A549 treated with Hydrocortisone at 1 μM for 4 hours (cell line): ENCODE measurements at places on chromosomes 3 and 15. TPM values are rescaled to one million over a fixed set of nuclear protein-coding genes. Genes with fewer than 3 reads are reported as not detected.

The ONECUT1 gene
- total RNA-seq: 0.11 to 0.36 TPM (median 0.26 TPM) in 5 replicates

The DPPA4 gene
- total RNA-seq: not detected in 5 replicates

The FBN1 gene
- total RNA-seq: 5.6 to 8.7 TPM (median 6.7 TPM) in 5 replicates

The SKOR1 gene
- total RNA-seq: 0.02 to 0.07 TPM (median 0.05 TPM) in 5 replicates

The NR1I2 gene
- total RNA-seq: not detected in 5 replicates

The STRIT1 gene
- total RNA-seq: not detected in 5 replicates

The CCDC13 gene
- total RNA-seq: 0.30 to 0.54 TPM (median 0.35 TPM) in 5 replicates

The CSPG5 gene
- total RNA-seq: 0.84 to 1.1 TPM (median 1.1 TPM) in 5 replicates

The WDR5B gene
- total RNA-seq: 2.8 to 3.8 TPM (median 3.6 TPM) in 5 replicates
